Chondrocyte (in vitro differentiated cells): ENCODE measurements at places on chromosomes 3 and 15. TPM values are rescaled to one million over a fixed set of nuclear protein-coding genes. Genes with fewer than 3 reads are reported as not detected.
A peak's percentile ranks its signal among the peaks of the same experiment; 100 is the strongest.

Gene PIGBOS1
- 9.5 to 12.3 TPM (median 9.6 TPM) in 3 replicates for total RNA-seq

Gene BTLA
- 0.42 TPM in 1 of 3 replicates, not detected in the others for total RNA-seq

DNA sequence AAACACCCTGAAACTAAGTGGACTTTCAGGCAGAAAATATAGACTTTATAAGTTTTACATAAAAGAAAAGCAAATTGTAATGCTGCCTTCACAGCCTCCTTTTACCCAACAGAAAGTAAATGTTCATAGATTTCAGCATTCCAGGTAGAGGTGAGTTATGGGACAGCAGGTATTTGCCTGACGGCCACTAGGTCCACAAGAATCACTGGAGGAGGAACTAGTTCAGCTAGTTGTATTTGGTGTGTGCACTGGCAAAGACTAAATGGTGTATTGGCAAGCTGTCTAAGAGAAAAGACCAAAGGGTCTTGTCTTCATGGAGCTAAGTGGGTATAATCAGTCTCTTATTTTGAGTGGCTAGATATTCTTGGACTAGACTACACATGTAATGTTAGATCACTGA lies 34.2 kb downstream of the ZNF654 start:
- DNase-seq: no peak

DNA sequence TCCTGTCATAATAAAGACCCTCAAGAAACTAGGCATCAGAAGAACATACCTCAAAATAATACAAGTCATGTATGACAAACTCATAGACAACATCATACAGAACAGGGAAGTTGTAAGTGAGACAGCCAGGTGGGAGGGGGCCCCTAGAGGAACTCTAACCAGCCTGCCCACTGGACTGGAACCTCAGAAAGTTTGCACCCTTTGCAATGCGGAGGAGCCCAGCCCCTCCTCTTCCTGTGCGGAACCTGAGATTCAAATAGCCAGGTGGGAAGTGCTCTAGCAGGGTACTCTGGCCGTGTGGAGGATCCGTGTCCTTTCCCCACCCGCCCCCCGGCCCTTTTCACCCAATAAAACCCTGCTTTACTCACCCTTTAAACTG lies 387.0 kb upstream of the CBLB start:
- no peak for DNase-seq

- DNase-seq: no peak
These were observed 39.2 kb upstream of the NMNAT3 start for GRCh38 chr3:139716908-139717485.

GRCh38 chr3:102084704-102085103 lies 235.4 kb downstream of the NFKBIZ start:
- DNase-seq: no peak

- DNase-seq: no peak
These were observed 152.5 kb upstream of the P2RY1 start for GRCh38 chr3:152682477-152682876.

GRCh38 chr15:37246856-37247255 lies 146.5 kb upstream of the MEIS2 start:
- no peak for DNase-seq

- no peak for DNase-seq
These were observed 367.3 kb upstream of the C2CD4B start for GRCh38 chr15:62532367-62532766.

DNA sequence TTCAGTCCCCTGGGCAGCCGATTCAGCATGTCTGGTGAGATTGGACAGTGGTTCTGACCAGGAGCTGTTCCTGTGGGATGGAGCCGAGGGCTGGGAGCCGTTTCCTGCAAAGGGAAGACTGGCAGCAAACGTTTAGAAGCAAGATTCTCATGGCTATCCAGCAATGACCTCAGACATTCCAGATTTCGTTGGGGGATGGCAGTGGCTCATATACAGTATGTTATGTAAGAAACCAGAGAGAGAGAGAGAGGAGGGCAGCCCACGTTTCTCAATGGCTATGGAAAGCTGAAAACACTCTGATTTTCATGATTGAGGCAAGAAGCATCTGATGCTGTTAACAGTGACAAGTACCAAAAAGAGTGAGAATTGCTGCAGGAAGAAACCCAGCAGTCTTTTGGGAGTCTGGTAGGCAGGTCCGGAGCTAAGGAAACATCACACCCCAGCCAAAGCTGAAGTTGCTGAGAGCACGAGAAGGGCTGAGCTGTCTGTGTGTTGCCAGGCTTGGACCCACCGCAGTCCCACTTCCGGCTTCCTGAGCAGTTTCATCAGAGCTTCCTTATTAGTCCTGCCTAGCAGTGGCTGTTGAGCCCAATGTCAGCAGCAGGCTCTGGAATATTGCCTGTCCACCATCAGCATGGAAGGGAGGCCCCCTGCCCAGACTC lies 25.6 kb upstream of the VPS8 start:
- no peak for DNase-seq

- no peak for DNase-seq
These were observed 334.2 kb upstream of the MDFIC2 start for GRCh38 chr3:70646635-70647034.

DNA sequence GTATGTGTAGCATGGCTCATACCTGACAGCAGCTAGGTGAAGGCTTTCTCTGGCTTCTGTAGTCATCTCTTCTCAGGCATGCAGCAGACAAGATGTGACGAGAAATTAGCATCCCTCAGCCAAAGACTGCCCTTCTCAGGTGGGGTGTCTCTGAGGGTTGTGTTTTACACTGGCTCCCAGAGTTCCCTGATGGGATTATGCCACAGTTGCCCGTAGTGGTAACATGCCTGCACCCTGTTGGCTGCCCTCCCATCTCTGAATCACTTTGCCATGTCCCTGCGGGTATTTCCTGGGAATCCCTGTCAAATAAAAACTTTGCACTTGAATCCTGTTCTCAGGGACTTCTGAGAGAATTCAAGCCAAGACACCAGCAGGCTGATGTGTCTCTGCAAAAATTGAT lies 70.5 kb downstream of the LRTM1 start:
- DNase-seq: no peak

GRCh38 chr3:195094191-195094921 lies 176.6 kb downstream of the XXYLT1 start:
- DNase-seq: peak; percentile 79

- no peak for DNase-seq
These were observed 41.3 kb upstream of the RARB start for GRCh38 chr3:25386686-25387255.

- no peak for DNase-seq
These were observed 55.0 kb downstream of the CFAP20DC start for GRCh38 chr3:58994746-58995330.

- peak; percentile 2 for DNase-seq
These were observed 861 bp upstream of the RFT1 start for GRCh38 chr3:53131096-53131495.

DNA sequence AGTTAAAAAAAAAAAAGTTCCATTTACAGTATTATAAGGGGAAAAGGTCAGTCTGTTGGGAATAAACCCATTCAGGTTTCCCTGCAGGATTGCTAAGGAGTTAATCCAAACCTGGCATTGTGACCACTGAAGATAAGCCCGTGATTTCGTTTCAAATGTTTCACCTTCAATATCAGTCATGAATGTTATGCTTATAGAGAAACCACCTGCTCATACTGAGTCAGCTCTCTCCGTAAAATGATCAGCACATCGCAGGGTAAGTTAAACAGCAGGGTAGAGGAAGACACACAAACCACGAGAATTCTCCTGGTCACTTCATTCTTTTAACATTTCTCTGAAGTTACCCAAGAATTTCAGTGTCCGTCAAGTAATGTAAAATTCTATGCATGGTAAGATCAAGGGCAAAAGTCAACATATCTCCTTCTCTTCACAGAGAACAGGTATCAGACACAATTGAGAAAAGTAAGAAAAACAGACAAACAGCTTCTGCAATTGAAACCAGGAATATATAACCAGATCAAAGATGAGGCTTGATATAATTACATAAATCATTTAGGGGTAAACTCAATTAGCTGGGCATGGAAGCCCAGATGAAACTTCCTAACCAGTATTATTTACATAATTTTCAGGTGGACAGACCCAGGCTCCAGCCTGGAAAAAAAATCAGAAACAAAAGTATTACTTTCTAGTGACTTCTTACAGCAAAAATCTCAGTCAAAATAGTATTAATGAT lies 67.6 kb upstream of the ARHGEF3 start:
- DNase-seq: no peak

DNA sequence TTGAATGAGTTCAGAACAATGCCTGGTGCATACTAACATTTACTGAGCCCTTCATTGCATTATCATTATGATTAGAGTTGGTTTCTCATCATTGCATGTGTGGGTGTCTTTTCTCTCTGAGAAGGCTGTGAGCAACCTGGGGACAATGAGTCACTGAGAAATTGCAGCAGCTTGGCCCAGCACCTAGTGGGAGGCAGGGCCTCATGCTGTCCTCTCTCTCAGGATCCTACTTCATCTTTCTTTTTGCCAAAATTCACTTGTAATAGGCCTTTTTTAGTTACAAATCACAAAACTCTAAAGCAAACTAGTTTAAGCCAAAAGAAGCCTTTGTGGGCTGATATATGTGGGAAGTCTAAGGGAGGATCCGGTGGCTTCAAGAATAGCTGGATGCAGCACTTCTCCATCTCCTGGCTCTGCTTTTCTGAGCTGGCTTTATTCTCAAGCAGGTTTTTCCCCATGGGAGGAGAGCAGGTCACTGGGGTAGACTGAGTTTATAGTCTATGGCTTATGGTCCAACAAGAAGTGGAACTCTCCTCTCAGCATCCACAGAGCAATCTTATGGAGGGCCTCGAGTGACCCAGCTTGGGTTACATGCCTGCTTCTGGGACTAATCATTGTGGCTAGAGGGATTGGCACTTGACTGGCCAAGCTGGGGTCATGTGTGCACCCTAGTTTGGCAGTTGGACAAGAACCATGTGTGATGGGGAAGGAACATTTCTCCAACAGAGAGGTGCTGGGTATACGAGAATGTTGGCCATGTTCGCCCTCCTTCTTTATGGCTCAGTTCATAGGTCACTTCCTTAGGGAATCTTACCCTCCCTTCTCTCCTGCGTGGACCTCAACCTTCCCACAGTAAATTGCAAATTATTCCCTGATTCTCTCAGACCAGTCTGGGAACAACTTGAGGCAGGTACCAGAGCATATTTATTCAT lies 8.7 kb upstream of the CAMK1 start:
- DNase-seq: no peak

Gene MLF1
- 12.2 to 13.7 TPM (median 12.7 TPM) in 3 replicates for total RNA-seq

DNA sequence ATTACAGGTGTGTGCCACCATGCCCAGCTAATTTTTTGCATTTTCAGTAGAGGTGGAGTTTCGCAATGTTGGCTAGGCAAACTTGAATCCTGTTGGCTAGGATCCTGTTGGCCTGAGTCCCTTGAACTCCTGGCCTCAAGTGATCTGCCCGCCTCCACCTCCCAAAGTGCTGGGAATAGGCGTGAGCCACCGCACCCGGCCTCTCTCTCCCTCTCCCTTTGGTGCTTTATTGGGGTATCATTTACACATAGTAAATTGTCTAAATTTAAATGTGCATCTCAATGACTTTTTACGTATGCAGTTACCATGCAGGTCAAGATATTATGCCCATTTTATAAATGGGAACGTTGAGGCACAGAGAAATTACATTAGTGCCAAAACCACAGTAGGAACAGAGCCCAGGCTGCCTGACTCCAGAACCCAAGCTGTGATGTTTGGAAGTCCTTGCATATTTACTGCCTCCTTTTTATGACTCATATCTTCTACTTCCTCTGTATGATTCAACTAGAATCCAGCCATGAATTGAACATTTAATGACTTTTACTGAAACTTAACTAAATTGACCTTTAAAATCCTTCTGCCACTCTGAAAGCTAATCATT lies 34.0 kb upstream of the RPP14 start:
- no peak for DNase-seq

- no peak for DNase-seq
These were observed 21.2 kb downstream of the PRKAR2A start for GRCh38 chr3:48826451-48826850.
